Fibroblast of upper back skin (primary cell): ENCODE measurements at places on chromosomes 3 and 15.

- DNase-seq, result peak; percentile 99
These were observed 91.4 kb downstream of the NFKBIZ start for GRCh38 chr3:101940521-101941317.

- peak; percentile 60 for DNase-seq
These were observed 625 bp upstream of the ELL3 start for GRCh38 chr15:43777267-43777914.

DNA sequence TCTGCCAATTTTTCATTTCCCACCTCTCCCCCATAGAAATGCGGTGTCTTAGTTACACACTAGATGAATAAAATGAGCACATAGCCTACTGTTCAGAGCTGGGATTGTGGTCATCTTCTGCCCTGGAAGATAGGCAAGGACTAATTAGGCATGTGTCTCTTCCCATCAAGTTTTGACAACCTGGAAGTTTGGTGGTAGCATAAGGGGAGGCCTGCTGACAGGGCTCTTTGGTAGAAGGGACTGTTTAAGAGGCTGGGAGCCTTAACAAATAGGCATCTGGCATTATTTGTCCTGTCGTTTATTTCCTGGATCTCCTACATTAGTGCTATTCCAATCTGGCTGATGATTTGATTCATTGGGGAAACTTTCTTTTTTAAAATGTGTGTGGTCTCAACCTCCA, 512.3 kb downstream of the ZNF385D start:
- DNase-seq, result no peak

GRCh38 chr3:185797108-185797881, 27.5 kb downstream of the IGF2BP2 start:
- no peak for DNase-seq

- no peak for DNase-seq
These were observed 104.3 kb downstream of the OXNAD1 start for GRCh38 chr3:16369276-16369675.

DNA sequence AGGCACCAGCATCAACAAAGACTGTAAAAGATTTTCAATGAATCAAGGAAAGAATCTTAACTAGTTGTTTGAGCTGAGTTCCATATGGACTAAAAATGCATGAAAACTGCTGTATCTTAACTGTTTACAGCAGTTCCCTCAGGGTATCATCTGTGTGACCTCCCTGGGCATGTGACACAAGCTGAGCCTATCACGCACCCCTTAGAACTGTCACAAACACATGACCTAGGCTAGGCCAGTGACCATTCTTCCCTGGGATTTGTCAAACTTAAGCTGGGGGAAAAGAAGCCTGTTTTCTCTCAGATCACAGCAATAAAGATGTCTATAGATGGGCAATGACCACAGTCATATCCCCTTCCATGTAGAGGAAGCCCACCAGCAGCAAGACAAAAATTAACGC, 35.7 kb downstream of the IGF2BP2 start:
- DNase-seq, result no peak

GRCh38 chr3:66948041-66948440, 50.1 kb upstream of the KBTBD8 start:
- no peak for DNase-seq

- DNase-seq, result no peak
These were observed 681.6 kb upstream of the SEMA6D start for GRCh38 chr15:47035475-47036406.

DNA sequence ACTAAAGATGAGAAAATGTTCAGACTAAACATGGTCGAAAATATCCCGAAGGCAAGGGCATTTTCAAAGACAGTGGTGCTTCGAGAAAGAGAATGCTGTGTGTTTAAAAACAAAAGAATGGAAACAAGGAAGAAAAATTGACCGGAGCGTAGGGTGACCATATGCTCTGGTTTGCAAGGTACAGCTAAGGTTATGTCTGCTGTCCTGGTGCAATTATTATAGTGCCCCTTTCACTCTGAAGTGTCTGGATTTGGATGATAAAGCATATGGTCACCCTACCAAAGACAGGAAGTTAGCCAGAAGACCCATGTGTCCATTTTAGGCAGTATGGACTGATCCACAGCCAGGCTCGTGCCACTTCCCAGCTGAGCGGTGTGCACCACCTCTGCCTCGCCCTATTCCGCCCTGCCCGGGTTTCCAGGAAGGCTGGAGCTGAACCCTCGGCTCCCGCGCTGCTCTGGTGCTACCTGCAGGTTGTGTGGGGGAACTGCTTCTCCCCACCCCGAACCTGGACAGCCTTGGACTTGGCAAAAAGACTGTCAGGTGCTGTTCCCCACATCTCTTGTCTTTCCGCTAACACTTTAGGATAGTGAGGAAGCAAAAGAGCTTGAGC, 25.2 kb downstream of the GOLGA6D start:
- DNase-seq, result peak; percentile 7

GRCh38 chr3:125079675-125080045, 23.9 kb upstream of the HEG1 start:
- no peak for DNase-seq

- no peak for DNase-seq
These were observed 48.8 kb downstream of the CCDC12 start for GRCh38 chr3:46927718-46928073.

GRCh38 chr3:126179825-126180476, 435 bp downstream of the ALDH1L1 start:
- DNase-seq, result no peak

- DNase-seq, result no peak
These were observed 419.2 kb downstream of the MECOM start for GRCh38 chr3:169244119-169244864.

DNA sequence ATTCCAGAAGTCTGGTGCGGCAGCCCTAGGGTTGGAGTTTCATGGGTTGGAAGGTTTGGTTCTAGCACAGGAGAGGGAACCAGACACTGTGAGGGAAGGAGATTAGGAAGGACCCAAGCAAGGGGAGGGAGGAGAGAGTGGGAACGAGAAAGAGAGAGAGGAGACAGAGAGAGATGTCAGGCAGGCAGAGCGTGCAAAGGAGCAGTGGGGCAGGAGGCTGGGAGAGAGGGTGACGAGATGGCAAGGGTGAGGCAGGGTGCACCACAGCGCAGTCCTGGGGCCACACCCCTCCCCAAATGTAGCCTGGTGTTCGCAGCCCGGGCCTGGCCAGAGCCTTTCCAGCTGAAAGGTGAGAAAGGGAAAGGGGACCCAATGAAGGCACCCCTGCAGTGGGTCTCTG, 162.9 kb upstream of the TLE3 start:
- no peak for DNase-seq

DNA sequence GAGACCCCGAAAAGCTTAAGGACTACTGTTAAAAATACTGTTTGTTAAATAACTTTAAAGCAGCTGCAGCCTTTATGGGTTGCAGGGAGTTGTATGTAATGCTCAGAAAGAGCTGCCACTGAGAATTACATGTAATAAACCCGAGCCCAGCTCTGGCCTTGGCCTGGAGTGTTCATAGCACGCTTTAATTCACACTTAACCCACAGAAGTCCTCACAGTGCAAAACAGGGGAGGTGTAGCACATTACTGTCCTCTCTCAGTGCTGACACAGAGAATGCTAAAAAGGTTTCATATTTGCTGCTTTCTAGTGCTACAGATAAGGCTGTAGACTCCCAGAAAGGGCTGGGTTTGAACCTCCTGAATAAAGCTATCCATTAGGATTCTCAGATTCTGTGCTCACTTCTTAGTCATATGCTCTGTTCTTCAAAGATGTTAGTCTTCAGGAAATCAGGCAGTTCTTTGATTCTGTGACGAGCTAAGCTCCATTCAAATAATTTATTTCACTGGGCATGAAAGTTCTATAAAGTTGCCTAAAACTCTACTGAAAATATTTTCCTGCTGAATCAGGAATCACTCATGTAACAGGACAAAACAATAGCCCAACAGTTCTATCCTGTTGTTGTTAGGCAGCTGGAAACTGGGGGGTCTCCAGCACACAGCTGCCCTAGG, 108.0 kb downstream of the SENP2 start:
- DNase-seq, result peak; percentile 54

DNA sequence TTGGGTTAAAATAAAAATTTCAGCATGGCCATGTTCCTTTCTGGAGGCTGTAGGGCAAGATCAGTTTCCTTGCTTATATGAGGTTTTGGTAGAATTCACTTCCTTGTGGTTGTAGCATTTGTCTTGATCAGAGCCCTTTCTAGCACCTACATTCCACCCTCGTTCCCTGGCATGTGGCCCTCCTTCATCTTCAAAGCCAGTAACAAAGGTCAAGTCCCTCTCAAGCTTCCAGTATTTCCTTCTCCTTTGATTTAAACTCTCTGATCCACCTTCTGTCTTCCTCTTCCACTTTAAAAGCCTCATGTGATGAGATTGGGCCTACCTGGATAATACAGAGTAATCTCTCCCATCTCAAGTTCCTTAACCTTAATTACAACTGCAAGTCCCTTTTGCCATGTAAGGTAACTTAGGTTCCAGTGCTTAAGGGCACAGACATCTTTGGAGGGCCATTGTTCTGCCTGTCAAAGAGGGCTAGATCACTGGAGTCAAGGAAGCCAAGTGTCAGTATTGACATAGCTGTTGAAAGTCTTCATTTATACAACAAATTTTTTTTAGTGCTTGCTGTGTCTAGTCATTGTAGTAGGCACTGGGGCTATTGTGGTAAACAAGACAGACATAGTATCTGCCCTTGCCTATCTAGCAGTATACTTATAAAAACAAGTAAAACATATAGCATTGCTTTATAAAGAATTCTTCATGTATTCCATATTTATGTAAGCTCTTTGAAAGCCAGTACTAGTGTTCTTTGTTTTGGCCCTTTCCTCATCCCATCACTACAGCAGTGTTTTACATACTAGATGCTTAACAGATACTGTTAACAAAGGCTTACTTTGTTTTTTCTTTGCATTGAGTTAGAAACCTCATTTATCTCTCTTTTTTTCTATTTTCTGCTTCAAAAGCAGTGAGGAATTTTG, 40.7 kb downstream of the GLCE start:
- no peak for DNase-seq

DNA sequence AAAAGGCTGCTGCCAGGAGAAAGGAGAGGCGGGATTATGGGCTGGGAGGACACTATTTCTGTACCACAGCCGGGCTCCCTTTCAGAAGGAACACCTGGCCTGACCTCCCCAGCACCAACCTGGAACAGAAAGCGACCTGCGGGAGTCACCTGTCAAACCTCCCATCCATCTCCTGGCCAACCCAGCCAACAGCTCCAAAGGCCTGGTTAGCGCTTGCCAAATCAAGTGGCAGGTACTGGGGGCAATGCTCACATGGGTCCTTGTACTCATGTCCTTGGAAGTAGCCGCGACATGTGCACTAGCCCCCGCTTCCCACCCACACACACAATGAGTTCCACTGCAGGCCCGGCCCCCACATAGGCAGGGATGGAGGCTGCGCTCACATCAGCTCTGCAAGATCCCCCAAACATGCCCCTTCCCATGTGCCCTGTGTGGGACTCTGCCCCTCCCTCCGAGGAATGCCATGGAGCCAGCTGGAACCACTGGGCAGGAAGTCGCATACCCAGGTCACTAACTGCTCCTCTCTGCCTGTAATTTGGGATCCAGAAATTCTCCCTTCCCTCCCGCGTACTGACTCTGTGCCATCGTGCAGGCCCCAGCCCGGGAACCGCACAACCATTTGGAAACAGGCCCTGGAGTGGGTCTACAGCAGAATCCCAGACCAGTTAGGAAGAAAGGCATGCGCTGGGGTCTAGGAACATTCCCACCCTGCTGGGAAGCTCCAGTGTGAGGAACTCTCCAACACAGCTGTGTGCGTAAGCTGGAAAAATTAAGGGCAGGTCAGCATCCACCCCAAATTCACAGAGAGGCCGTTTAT, 98.9 kb downstream of the LRIG1 start:
- no peak for DNase-seq

- DNase-seq, result no peak
These were observed 23.2 kb downstream of the MRPS25 start for GRCh38 chr3:15041950-15042349.

GRCh38 chr3:16723978-16724377, 118.8 kb upstream of the DAZL start:
- peak; percentile 52 for DNase-seq

- peak; percentile 70 for DNase-seq
These were observed at the start of gene FOXP1 for GRCh38 chr3:71583566-71584393. TSS of gene FOXP1 (minus strand) at chr3:71583728. CDS start at chr3:71198381, 385,347 bp downstream.

- DNase-seq, result no peak
These were observed 793.0 kb downstream of the EDEM1 start for GRCh38 chr3:5980475-5980874.

GRCh38 chr15:70347321-70348225, 249.9 kb upstream of the TLE3 start:
- DNase-seq, result no peak

- DNase-seq, result peak; percentile 37
These were observed 27.1 kb upstream of the TPRG1 start for GRCh38 chr3:189144645-189145044.

DNA sequence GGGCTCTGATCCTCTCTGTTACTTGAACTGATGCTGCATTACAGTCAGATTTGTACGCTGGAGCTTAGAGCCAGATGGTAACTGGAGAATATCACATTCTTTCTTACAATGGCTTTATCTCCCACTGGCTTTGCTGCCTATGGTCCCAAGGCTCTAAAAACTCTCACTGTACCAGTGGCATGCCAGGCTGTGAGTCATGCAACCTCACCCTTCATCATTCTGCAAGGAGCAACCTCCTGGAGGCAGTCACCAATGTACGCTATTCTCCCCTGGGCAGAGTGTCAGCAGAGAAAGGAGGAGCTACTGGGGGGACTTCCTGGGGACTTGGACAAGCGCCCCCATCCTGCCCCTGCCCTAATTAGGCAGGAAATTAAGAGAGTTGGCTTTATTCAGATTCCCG, 97.9 kb upstream of the EIF1B start:
- DNase-seq, result no peak

DNA sequence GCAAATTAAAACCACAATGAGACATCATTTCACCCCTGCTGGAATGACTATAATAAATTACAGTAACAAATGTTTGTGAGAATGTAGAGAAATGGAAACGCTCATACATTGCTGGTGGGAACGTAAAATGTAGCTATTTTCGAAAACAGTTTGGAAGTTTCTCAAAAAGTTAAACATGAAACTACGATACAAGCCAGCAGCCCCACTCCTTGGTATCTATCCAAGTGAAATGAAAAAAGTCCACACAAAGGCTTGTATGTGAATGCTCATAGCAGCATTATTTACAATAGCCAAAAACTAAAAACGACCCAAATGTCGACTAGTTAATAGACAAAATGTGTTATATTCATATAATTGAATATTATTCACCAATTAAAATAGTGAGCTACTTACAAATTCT, 22.9 kb upstream of the CFAP20DC start:
- no peak for DNase-seq

GRCh38 chr3:47533481-47533880, 20.0 kb upstream of the ELP6 start:
- no peak for DNase-seq

GRCh38 chr3:194080436-194080835, 55.5 kb upstream of the HES1 start:
- peak; percentile 80 for DNase-seq

- DNase-seq, result no peak
These were observed 18.0 kb upstream of the IQCF1 start for GRCh38 chr3:51921081-51921578.

- DNase-seq, result no peak
These were observed 165.0 kb downstream of the NTRK3 start for GRCh38 chr15:88091444-88092016.

- no peak for DNase-seq
These were observed 724.1 kb downstream of the GRM7 start for GRCh38 chr3:7585052-7585451.

- no peak for DNase-seq
These were observed 229.8 kb downstream of the SNRPN start for GRCh38 chr15:25184356-25185155.

GRCh38 chr3:143140550-143140949, 21.0 kb downstream of the CHST2 start:
- DNase-seq, result no peak

GRCh38 chr3:105579439-105579838, 212.7 kb downstream of the ALCAM start:
- peak; percentile 42 for DNase-seq
